CD14-positive monocyte (primary cell): ENCODE measurements at places on chromosomes 12 and 14.

- DNase-seq, result no peak
Observed at GRCh38 chr12:119589097-119589496, 4.5 kb upstream of the TMEM233 start.

- no peak for DNase-seq
Observed at GRCh38 chr14:58444627-58445026, 17.1 kb downstream of the KIAA0586 start.

GRCh38 chr12:90572778-90573177, 382.2 kb downstream of the CCER1 start:
- no peak for DNase-seq

GRCh38 chr14:35934499-35934898, 108.4 kb downstream of the BRMS1L start:
- DNase-seq, result no peak

DNA sequence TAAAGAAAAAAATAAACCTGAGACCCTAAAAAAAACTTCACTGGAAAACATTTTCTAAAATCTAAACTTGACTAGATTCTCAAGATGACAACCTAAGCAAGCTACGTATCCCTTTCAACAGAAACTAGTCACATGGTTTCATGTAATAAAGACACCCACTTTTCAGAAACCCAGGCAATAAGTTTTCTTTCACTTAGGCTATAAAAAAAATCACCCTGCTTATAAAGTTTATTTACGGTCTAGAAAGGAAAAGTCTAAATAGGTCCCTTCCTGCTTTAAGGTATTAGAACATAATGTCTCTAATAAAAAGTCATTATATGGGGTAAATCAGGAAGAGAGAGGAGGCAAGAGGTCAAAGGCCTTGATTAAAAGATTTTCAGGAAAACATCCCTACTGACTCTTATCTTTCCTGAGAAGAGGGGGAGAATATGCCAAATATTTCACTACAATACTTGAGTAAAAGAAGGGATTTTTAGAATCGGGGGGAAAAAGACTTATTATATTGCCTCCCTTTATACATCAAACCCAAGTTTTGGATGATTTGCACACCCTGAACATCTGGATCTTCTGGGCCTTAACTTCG, 9.5 kb downstream of the CLIP1 start:
- DNase-seq, result no peak

- no peak for DNase-seq
Observed at GRCh38 chr14:57930241-57930975, 64.5 kb upstream of the SLC35F4 start.

DNA sequence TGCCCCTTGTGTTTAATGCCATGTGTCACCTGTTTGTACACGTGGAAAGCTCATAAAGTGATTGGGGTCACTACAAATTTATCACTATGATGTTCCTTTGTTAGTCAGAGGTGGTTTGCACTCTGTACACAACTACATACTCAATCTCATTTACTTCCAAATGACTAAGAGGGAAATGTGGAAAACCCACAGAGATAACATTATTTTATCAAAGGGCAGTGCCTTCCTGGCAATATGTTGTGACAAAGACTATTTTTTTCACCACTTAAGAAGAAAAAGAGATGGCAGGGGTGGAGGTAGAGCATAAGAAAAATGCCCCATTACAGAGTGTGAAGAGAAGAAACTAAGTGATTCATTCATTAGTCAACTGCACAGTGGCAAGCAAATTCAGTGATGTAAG, 1064.1 kb upstream of the FLRT2 start:
- no peak for DNase-seq
